ENCODE measurements at places on chromosomes 4 and X.

- no peak for DNase-seq
These were observed 318.3 kb downstream of the ARHGAP24 start for GRCh38 chr4:85793233-85793585.

DNA sequence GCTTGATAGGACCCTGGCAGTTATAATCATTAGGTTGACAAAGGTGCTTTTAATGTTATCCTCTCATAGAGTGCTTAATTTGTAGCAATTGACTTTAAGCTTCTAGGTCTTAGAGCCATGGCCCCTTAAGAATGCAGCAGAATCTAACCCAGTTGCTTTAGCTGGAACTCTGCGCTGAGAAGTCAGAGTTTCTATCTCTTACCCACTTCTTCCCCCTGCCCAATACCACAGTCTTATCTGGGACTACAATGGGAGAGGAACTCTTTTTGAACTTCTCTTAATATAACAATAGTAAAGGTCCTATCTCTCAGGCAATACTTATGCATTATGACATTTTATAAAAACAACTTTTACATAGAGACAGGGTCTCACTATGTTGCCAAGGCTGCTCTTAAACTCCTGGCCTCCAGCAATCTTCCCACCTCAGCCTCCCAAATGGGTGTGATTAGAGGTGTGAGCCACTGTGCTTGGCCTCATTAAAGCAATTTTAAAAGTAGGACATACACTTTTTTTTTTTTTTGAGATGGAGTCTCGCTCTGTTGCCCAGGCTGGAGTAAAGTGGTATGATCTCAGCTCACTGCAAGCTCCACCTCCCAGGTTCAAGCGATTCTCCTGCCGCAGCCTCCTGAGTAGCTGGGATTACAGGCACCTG is 1.8 kb downstream of the TLR10 start:
- DNase-seq, result no peak

DNA sequence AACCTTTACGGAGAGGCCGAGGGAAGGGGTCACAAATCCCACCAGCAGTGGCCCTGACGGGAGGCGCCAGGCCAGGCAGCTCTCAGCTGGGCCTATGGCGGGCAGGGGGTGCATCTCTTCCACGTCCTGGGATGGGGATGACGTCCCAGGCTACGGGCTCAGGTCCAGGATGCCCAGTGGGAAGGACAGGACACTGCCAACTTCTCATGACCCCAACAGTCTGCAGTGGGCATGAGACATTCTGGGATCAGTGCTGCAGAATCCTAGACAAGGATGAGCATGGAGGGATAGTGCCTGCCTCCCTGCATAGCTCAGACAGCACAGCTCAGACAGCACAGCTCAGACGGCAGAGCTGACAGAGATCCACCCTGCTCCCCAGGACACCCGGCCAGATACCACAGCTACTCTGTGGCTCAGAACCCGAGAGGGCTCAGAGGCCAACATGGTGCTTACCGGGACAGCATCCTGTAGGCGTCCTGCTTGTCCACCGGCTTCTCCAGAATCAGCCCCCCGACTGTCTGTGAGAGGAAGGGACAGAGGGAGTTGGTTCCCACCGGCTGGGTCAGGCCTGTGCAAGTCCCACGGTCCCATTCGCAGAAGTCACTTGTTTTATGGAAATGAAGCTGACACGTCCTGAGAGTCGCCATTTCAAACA is 17.3 kb downstream of the ASMTL start:
- no peak for DNase-seq

- no peak for DNase-seq
These were observed 274.5 kb downstream of the SLC7A11 start for GRCh38 chr4:137967480-137968190.

- DNase-seq, result no peak
These were observed 441.0 kb downstream of the GPM6A start for GRCh38 chr4:175371091-175371490.

- no peak for DNase-seq
These were observed 8.2 kb upstream of the AFF1 start for GRCh38 chr4:86926435-86927086.

- no peak for DNase-seq
These were observed 53.7 kb upstream of the BCOR start for GRCh38 chrX:40151211-40152172.

DNA sequence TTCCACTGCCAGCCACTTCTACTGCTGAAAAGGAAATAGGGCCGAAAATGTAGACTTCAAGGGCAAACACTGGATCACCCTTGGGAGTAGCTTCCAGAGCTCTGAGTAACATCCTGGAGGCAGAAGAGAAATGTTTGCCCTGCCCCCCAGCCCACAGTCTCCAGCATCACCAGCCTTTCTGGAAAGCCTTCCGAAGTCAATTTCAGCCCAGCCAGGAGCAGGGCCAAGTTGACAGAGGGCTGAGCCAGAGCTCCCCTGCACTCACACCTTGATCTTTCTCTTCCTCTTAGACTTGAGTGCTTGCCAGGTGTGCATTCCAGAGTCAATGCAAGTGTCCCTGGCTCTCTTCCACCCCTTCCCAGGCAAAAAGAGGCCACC is 35.2 kb downstream of the SLC25A5 start:
- DNase-seq, result no peak

GRCh38 chr4:90419124-90419711 is 292.0 kb downstream of the CCSER1 start:
- no peak for DNase-seq

GRCh38 chr4:123159479-123159878 is 237.1 kb upstream of the NUDT6 start:
- DNase-seq, result no peak

- DNase-seq, result no peak
These were observed 274.5 kb downstream of the RAB28 start for GRCh38 chr4:13209600-13209999.

DNA sequence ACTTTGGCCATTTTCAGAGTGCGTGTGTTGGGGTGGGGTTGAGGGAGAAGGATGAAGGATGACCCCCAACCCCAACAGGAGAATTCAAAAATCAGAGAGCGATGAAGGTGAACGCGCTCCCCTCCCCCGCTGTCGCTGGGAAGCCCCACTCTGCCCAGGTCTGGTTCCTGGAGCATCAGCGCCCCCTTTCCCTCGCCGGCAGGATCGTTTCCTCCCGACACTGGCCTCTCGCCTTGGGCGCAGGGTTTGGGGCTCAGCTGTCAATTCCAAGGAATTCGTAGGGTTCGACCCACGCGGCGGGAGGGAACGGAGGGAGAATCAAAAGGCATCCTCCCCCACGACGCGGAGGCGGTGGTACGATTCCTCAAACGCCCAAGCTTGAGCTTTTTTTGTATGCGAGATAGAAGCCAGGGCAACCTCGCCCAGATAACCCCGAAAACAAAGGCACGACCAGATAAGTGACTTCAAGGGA is 1.0 kb upstream of the PDGFRA start:
- no peak for DNase-seq

- DNase-seq, result no peak
These were observed 15.3 kb downstream of the INTU start for GRCh38 chr4:127648061-127648460.

DNA sequence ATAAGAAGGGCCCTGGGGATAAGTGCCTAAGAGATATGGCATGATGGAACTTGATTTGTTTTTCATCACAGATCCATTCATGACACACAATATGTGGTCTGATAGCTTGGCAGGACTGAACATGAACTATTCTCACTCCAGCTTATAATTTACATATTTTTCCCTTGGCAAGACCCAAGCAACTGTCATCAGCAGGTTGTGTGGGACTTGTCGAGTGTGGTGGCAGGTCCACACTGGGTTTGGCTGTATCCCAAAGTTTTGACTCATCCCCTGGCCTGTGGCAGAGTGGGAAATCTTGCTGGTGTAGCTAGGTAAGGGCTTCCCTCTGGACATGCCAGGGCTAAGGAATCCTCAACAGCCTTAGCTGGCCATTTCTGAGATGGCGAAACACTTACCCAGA is 81.0 kb upstream of the STIM2 start:
- no peak for DNase-seq

- no peak for DNase-seq
These were observed 42.3 kb upstream of the SRD5A3 start for GRCh38 chr4:55303760-55304165.

- DNase-seq, result no peak
These were observed 311.0 kb downstream of the CENPC start for GRCh38 chr4:67234296-67234695.

DNA sequence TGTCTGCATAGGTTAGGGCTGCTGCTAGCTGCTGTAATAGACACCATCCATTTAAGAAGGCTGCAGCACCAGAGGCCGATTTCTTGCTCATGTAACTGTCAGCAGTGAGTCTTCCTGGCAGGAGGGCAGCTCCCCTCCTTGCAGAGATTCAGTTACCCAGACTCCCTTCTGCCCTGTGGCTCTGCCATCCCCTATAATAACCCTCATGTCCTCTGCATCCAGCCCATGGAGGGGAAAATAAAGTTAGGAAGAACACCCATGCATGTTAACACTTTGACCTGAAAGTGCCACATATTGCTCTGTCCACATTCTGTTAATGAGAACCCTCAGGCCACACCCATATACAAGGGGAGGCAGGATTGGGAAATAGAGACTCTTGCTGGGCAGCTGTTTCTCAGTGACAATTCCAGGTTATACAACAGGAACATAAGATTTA is 5.4 kb downstream of the STBD1 start:
- DNase-seq, result no peak

DNA sequence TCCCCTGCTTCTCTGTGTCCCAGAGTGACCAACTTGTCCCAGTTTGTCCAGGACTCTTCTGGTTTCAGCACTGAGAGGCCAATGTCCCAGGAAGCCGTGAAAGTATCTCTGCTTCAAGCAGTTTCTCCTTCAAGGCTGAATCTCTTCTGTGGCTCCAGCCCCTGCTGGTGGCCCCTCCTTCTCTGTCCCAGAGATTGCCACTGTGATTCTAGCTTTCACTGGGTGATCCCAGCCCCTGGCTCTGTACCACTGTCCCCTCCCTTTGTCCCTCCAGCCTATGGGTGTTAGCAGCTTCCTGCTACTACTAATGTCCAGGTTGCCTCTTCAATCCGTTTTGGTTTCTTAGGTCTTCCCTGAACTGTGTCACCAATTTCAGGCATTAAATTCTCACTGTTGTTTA is 70.5 kb downstream of the SOX3 start:
- DNase-seq, result no peak

Measured in DND-41 (cell line).